ENCODE measurements at places on chromosomes 2 and 18.

DNA sequence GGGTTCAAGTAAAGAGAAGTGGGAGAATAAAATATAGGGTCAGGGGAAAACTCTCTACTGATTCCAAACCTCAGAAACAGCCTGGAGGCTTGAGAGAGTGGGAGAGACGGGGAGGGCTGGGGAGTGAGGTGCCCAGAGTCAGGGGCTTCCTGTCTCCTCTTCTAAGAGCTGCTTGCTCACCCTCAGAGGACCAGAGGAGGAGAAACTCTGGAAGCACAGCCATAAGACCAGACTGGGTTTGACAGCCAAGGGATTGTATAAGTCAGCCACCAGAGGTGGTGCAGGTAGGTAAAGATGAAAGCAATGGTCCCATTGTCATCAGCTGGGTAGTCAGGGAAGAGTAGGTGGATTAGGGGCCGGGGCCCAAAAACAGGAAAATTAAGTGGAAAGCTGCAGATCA is 259.4 kb downstream of the TNS1 start:
- no peak for DNase-seq

DNA sequence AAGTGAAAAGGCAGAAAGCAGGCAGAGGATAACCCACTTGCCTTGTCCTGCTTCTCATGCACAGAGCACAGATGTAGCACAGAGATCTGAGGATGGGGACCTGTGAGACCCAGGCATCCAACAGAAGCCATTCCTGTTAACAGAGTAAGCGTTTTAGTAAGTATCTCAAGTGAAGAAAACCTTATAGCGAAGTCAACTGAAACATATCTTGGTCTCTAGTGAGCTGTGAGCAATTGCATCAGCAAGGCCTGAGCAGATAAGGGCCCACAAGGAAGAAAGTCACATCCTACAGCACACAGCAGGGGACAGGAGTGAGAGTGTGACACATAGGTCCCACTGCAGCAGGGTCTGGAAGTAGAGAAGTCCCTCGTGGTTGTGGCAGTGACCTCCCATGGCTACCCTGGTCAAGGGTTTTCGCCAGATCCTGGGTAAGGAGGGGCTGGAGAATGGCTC is 248.7 kb upstream of the TNP1 start:
- DNase-seq, result no peak

GRCh38 chr2:49248506-49248905 is 94.2 kb upstream of the FSHR start:
- DNase-seq, result no peak

DNA sequence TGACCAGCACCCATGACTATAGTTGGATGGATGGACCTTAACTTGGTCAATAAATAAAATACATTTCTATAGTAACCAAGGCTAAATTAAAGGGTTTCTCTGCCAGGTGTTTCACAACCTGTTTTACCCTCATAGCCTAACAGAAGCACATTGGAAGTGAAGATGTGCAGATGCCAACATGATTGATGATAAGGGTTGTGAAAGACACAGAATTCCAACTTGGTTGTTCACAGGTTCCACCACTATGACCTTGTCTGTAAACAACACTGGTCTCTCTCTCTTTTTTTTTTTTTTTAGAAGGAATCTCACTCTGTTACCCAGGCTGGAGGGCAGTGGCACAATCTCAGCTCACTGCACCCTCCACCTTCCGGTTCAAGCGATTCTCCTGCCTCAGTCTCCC is 37.5 kb upstream of the PTH2R start:
- no peak for DNase-seq

- DNase-seq, result no peak
Observed at GRCh38 chr2:164816046-164816445, 25.6 kb downstream of the COBLL1 start.

- no peak for DNase-seq
Observed at GRCh38 chr2:54499661-54500060, 43.5 kb downstream of the SPTBN1 start.

GRCh38 chr2:217149087-217149660 is 289.3 kb upstream of the TNP1 start:
- no peak for DNase-seq

Data from stimulated activated CD4-positive, alpha-beta T cell treated with anti-CD3 and anti-CD28 coated beads, Interleukin-1b, Interleukin-23, amount 100 ng/mL, for 4 hours (primary cell).